Nephron progenitor cell (in vitro differentiated cells): ENCODE measurements at places on chromosomes 7 and 10.

GRCh38 chr7:13111230-13111629 lies 423.8 kb downstream of the ARL4A start:
- no peak for DNase-seq

DNA sequence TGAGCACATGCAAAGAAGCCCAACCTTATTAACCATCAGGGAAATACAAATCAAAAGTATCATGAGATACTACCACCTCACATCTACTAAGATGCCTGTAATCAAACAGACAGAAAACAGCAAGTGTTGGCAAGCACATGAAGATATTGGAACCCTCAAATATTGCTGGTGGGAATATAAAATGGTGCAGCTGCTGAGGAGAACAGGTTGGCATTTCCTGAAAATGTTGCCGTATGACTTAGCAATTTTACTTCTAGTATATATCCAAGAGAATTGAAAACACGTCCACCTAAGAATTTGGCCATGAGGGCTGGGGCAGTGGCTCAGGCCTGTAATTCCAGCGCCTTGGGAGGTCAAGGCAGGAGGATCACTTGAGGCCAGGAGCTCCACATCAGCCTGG lies 39.4 kb upstream of the TNRC18 start:
- DNase-seq: no peak

DNA sequence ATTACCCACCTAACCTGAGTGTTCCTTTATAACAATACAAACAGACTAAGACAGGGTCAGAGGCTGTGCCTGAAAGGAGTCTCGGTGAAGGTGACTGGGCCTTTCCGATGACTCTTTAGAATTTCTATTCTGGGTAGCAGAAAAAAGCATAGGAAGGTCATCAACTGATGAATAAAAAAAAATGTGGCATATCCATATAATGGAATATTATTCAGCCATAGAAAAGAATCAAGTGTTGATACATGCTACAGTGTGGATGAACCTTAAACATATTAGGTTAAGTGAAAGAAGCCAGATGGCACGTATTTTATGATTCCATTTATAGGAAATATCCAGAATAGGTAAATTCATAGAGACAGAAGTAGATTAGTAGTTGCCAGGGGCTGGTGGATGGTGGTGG lies 83.4 kb downstream of the LRMDA start:
- DNase-seq: no peak

- DNase-seq: no peak
Observed at GRCh38 chr10:62047228-62047892, 145.9 kb downstream of the ARID5B start.

DNA sequence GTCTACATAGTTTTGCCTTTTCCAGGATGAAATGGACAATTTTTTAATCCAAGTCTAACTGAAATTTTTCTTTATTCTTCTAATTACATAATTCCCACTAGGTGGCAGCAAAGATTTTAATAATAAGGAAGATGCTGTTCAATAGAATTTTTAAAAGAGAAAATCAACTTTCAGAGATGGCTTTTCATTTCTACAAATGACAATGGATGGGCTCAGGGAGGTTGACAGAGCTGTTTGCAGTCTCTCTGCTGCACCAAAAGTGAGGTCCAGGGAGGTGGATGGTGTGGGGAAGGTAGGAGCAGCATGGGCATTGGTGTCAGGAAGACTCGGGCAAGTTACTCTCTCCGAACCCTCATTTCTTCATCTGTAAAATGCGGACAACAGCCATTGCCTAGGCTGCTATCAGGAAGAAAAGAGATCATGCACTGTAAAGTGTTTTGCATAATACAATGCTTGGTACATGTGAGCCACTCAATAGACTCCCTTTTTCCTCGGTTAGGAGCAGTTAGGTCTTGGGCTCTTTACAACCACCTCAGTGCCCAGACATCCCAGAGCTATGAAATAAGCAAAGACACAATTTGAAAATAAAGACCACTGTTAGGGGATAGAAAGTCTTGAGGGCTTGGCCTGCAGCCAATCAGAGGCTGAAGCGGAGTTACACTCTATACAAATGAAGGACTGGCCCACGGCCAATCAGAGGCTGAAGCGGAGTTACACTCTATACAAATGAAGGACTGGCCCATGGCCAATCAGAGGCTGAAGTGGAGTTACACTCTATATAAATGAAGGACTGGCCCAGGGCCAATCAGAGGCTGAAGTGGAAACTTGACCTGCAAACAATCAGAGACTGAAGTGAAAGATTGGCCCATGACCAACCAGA lies 107.1 kb downstream of the ABLIM1 start:
- DNase-seq: no peak

- DNase-seq: no peak
Observed at GRCh38 chr10:33791272-33791660, 456.8 kb upstream of the NRP1 start.

GRCh38 chr7:2096692-2097387 lies 135.9 kb downstream of the MAD1L1 start:
- no peak for DNase-seq

DNA sequence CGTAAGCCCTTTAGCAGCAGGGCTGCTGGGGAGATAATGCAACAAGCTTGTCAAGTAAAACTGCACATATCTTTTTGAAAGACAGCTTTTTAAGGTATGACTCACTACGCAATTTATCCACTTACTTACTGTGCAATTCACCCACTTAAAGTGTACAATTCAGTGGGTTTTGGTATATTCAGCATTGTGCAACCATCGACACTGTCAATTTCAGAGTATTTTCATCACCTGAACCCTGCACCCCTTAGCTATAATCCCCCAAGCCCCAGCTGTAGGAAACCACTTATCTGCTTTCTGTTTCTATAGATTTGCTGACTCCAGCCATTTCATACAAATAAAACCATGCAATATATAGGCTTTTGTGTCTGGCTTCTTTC lies 168.0 kb downstream of the PTPN20 start:
- DNase-seq: no peak

DNA sequence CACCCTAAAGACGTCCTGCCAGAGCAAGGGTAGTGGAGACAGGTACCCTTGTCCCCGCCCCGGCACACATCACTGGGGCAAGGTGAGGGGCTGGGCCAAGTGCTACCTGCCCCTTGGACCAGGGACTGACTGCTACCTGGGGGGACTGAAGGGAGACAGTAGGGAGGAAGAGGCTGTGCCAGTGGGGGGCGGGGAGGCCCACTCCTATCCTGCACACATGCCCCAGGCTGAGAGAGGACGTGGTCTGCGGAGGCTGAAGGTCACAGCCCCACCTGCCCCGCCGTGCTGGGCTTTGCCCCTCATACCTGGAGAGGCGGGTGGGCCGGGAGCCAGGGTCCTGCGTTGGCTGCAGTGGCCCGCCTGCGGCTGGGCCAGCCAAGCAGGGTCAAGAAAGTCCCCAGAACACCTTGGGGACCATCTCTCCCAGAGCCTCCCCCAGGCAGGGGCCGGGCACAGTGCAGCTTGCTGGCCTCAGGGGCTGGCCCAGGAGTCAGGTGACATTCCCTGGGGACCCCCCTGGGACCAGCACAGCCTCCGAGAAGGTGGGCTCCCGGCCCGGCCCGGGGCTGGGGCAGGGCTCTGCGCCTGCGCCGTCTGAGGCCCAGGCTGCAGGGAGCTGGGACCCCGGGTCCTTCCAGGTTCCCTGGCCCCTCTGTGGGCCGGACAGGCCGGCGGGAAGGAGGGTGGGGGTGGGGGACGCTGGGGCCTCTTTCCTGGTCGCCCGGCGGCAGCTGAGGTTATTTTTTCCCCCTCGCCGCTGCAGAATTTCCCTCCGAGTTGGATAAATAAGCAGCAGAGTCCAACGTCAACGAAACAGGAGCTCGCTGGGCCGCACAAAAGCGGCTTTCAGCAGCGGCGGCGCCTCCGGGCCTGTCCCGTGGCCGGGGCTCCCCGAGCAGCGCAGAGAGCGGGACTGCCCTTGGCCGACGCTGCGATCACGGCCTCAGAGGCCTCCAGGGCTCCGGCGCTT lies 9.8 kb upstream of the FZD9 start:
- peak; percentile 69 for DNase-seq

DNA sequence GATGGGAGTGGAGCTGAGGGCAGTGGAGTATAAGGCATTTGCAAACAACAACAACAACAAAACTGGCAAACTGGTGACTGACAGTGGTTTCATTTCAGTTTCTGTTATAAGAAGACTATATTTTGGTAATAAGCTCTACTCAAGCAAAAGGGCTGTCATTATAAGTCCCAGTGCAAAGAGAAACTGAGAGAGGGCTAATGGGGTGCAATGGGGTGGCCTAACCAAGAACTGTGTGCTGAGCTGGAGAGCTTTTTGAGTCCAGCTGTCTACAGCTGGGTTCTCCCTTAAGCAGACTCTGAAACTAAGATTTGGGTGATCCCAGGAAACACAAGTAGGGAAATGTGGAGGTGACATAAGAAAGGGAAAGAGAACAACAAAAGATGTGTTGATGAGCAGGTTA lies 439.3 kb downstream of the ADRA2A start:
- no peak for DNase-seq
